Stimulated activated CD4-positive, alpha-beta T cell treated with anti-CD3 and anti-CD28 coated beads, Interleukin-2, amount 100 ng/mL, for 48 hours (primary cell): ENCODE measurements at places on chromosomes 7 and 10.

DNA sequence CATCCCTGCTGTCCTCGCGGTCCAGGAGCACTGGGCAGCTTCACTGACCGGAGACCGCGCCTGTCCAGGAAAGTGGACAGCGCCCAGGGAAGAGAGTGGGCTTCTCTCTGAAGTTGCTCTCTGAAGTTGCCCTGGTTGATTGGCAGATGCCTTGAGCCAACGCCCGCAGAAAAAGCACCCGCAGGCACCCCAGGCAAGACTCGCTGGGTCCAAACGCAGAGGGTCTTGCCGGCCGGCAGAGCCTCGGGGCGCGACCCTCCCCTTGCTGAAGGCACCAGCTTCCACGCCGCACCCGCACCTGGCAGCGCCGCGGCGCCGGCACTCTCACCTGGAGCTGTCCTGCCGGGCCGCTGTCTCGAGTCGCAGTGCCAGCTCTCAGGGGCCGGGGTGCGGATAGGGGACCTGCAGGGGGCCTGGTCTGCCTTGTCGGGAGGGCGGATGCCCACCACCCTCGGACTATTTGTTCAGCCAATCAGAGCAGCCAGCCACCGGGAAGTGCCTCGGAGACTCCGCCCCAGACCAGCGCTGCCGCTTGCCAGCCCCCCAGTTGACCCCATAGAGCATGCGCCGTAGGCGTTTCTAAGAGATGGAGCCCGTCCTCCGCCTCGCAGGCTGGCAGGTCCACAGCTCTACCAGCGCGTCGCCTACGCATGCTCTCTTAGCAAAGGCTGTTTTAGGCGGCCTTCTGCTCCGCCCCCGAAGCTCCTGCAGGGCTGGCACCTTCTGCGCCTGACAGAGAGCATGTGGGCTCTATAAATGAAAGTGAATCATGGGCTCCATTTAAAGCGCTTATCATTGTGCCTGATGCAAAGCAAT lies at the start of gene LIPA:
Gene LIPA (minus strand): TSS at position 367 of the 816 bp plus-strand sequence. CDS start 4,127 bp downstream, outside the sequence.
- DNase-seq: peak; percentile 81

DNA sequence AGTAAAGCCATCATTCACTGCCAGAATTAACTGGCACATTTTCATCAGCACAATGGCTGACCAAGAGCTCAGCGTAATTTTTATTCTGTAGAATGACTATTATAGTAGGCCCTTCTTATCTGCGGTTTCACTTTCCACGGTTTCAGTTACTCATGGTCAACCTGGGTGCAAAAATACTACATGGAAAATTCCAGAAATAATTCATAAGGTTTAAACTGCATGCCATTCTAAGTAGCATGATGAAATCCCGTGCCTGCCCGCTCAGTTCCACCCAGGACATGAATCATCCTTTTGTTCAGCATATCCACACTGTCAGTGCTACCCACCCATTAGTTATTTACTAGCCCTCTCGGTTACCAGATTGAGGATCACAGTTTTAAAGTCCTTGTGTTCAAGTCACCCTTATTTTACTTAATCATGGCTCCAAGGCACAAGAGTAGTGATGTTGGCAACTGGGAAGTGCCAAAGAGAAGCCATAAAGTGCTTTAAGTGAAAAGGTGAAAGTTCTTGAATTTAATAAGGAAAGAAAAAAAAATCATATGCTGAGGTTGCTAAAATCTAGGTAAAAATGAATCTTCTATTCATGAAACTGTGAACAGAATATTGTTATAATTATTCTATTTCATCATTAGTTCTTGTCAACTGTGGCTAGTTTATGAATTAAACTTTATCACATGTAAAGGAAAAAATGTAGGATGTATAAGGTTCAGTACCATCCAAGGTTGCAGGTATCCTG lies 204.9 kb downstream of the DOCK4 start:
- DNase-seq: no peak

- DNase-seq: no peak
These were observed 17.9 kb downstream of the NHLRC2 start for GRCh38 chr10:113872139-113873030.

DNA sequence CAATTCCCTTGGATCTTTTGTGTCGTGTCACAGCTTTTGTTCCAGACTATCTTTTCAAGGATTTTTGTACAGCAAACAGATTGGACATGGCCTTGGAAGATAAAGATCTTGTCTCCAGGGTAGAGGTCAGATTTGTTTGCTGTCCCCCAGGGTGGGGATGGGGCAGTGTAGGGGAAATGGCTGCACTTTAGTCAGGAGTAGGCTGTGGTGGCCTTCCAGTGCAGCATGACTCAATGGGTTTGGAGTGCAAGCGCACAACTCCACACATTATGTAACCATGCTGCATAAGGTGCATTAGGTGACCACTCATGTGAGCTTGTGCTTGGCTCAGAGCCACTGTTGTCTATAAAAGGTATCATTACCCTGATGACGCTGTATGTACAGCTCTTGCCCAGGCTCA lies 23.9 kb upstream of the ADAMTS14 start:
- no peak for DNase-seq

GRCh38 chr7:8014399-8014798 lies 45.8 kb downstream of the GLCCI1 start:
- no peak for DNase-seq

- DNase-seq: no peak
These were observed 44.9 kb downstream of the BEND7 start for GRCh38 chr10:13483951-13484350.

DNA sequence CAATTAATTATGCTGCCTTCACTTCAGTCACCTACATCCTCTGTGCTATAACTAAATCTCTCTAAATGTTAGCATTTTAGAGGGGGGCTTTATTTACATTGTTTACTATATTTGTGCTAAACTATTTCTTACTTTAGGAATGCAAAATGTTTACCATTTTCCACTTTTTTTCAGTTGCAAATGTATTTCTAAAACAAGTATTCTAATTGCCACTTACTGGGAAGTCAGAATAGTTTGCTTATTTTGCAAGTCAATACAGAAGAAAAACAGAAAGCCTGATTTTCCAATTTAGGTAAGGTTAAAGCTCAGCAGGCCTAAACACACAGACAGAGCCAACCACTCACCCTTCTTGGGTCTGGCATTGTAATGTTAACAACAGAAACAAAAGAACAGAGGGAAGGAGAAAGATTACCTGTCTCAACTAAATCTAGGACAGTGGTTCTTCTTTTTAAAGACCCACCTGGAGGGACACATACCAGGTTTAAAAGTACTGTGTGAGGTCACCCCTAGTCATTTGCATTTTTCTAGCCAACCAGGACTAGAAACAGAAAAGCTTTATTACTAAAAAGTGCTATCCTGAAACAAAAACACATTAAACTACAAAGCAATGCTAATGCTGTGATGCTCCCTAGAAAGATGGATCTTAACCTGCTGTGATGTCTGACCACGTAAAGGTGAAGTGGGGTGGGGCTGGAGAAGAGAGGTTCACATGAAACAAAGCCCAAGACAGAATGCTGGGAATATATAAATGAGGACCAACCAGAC lies 178.2 kb downstream of the SLC25A13 start:
- no peak for DNase-seq

GRCh38 chr7:47232751-47233412 lies 349.0 kb downstream of the TNS3 start:
- no peak for DNase-seq

- peak; percentile 62 for DNase-seq
These were observed 860 bp downstream of the SEC31B start for GRCh38 chr10:100518761-100519241.

DNA sequence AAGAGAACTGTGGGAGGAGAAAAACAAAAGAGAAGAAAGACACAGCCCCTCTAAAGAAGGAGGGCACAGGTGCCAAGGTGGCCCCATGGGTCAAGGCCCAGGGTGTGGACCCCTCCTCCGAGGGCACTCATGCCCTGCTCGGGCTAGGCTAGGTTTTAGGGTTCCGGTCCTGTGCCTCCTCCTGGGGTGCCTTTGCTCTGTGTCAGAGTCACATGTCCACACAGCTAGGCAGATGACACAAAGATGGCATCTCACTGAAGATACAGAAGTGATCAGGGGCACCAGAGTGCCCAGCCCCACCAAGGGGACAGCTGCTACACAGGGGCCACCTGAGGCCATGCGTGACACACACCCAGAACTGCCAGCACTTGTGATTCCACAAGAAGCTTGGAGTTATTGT lies 116.4 kb upstream of the PPIF start:
- no peak for DNase-seq

DNA sequence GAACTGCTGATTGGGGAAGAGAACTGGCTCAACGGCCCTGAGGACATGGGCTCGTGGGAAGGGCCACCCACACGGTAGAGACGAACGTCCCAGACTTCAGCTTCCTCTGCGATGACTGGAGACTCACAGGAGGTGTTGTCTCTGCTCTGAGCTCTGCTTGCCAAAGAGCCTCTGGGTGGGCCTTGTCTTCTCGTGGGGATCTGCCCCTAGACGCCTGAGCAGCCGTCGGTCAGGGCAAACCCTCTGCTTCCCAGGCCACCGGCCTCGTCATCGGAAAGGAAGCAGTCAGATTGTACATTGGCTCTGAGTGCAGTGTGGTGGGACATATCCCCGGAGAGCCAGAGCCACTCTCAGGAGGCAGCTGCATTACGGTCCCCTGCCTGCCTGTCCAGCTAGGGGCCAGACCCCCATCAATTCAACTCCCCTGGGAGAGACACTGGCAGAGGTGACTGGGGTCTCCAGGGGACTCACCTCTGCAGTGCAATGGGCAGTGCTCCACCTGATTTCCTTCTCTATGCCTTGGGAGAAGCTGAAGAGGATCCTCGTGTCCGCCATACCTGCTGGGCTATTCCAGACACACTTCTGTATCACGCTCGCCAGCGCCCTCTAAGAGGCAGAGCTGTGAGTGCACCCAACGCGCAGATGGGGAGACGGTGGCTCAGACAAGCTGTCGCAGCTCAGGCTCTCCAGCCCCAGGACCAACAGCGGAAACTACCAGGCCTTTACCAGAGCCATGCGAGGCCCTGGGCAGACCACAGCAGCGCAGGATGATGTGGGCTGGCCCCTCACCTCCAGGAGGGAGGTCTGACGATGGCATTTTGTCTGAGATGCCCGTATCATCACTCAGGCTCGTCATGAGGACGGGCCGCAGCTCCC lies 227.4 kb downstream of the TCERG1L start:
- DNase-seq: no peak

DNA sequence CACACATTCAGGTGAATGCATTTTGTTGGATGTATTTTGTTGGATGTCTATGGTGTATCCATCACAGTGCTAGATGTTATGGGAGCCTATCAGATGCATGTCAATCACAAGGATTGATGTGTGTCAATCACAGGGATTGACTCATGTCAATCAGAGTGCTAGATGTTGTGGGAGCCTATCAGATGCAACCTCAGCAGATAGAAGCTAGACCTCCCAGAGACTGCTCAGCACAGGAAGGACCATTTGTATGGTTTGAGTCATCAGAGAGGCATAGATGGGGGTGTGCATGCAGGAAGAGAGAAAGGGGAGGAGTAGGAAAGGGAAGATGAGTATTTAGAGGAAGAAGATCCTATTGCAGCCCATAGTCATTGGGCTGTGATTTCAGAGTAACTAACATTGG lies 48.3 kb upstream of the PITRM1 start:
- no peak for DNase-seq

DNA sequence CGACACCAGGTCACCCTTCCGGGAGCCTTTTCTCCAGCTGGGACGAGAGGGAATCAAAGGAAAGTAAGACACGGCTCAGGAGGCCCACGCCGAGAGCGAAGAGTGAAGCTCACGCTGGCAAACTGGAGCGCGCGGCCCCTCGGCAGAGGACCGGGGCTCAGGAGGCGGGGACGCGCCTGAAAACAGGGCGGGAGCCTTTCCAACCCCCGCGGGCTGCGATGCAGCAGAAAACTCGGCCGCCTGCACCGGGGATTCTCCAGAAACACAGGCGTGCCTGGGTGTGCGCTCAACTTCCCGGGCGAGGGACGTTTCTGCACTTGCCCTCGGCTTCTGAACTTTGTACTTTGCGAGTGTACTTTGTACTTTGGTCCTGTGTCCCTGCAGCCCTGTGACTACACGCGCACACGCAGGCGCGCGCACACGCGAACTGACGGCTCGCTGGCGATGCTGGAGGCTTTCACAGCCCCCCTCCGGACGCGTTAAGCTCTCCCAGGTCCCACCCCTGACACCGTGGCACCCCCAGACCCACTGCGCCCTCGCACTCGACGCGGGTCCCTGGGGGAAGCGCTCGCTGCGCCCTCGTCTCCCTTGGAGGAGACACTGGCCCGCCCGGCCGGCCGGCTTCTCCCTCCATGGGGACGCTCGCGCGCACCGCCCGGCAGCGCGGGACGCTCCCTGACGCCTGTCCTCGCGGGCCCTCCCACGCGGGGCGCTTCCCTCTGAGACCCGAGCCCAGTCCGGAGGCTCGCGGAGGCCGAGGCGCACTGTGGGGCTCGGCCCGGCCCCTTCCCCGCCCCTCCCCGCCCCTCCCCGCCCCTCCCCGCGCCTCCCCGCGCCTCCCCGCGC lies 588 bp upstream of the PAOX start:
- no peak for DNase-seq

GRCh38 chr10:36457751-36458150 lies 667.6 kb upstream of the ANKRD30A start:
- DNase-seq: no peak

DNA sequence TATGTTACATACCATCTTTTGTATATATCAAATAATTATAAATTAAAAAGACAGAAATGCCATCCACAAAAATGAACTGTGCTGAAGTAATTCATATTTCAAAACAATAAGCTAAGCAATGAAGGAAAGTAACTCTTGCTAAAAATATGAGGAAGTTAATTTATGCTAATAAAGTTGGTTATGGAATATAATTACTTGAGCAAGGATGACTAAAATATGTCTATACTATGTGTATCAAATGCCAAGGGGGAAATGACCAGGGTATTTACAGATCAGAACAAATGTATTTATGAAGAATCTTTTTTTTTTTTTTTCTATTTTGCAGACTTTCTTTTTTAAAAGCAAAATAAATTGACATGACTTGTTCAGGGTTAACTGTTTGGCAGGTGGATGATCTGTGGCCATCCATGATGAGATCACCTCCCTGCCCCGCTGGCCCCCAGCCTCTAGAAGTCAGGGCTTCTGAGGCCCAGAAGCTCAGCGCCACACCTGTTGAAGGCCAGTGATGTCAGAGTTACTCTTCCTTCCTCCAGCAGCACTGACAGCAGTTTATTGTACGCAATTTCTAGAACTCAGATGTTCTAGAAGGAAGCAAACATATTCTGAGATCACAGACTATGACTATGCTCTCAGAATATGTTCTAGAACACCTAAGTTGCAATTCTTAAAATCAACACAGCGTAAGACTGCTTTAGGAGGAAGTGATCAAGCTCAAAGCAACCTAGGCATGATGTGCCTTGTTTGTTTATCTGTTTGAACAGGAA lies 196.1 kb upstream of the KLF14 start:
- no peak for DNase-seq
